ENCODE measurements at places on chromosomes 3 and 15.
A peak's percentile ranks its signal among the peaks of the same experiment; 100 is the strongest.

GRCh38 chr3:150763841-150764483 is 993 bp upstream of the SIAH2 start:
- peak; percentile 77 for DNase-seq

DNA sequence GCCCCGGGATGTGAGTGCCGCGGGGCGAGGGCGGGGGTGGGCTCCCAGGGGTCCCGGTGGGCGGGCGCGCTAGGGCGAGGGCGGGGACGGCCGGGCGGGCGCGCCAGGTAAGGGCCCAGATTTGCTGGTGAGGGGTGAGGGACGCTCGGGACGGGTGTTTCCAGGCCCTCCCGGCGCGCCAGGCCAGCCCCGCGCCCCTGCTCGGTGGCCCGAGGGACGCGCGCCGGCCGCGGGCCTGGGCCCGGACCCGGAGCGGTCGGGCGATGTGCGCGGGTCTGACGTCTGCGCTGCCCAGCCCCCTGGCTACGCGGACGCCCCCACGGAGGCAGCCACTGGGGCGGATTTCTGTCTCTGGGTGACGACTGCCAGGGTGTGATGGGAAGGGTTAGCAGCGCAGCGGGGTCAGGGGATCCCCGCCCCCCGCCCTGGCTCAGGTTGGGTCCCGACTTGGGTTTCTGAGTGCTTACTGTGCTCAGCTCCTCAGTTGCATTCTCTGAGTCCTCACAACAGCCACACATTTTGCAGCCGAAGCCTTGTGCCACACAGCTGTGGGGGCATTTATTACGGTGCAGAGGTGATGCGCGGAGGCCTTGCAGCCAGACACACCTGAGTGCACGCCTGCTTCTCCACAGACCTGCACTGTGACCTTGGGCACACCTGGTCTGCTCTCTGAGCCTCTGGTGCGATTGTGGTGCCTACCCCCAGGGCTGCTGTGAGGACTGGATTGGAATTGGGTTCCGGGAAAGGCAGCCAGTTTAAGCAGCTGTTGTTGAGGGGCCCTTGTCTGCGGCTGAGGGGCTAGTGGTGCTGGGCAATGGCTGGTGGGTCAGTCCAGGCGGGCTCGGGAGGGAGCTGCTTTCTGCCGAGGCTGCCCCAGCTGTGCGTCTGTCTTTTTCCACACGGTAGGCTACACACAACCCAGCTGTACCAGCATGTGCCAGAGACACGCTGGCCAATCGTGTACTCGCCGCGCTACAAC is 523 bp downstream of the HDAC11 start:
- DNase-seq = no peak

GRCh38 chr15:81302701-81303109 is 21.2 kb downstream of the STARD5 start:
- no peak for DNase-seq

- DNase-seq = no peak
These were observed 285.7 kb upstream of the CTNNB1 start for GRCh38 chr3:40913641-40914040.

DNA sequence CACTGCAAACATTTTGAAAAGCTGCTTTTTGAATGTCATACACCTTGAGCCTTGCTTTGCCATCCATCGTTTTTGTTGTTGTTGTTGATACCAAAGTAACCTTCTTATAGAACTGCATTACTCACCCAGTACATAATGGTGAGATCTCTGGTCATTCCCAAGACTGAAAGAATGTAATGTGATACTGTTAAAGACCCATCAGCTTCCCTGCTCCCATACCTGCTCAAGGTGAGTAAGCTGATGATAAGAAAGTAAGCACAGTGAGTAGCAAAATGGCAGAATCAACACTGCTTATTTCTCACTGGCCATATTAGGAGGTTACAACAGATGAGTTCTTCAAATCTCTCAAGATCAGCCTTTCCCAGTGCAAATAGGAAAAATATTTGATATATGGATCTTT is 89.8 kb downstream of the CADPS start:
- no peak for DNase-seq

GRCh38 chr3:137572931-137573330 is 191.2 kb upstream of the SOX14 start:
- no peak for DNase-seq

DNA sequence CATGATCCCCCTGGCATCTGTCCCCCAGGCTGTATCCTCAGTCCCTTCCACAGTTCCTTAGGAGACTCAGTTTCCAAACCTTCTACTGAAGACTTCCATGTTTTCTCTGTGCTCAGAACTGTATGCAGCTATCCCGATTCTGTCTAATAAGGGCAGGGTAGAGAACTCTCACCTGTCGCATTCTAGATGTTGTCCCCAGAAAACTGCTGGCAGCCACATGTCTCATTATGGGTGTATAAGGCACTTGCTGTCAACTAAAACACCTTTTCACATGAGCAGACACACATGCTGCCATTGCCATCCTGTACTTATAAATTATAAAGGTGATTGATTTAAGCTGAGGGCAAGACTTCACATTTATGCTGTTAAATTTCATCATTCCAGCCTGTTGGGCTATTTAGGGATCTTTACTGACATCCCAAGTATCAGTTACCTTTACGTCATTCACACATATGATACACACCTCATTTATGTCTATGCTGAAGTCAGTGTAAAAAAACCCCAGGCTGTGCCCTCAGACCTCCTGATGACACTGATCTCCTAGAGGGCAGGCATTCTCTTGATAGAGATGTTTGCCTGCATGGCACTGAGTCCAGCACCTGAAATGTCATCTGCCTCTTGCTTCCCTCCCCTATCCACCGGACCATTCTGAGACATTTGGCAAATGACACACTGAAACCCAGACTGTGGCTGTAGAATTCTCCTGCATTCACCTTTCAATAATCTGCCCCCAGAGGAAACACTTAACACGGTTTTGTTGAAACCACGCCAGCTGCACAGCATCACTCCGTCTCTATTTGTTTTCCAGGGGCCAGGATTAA is 35.8 kb downstream of the BTD start:
- DNase-seq = no peak

GRCh38 chr15:41161336-41161735 is 45.3 kb upstream of the INO80 start:
- no peak for DNase-seq

DNA sequence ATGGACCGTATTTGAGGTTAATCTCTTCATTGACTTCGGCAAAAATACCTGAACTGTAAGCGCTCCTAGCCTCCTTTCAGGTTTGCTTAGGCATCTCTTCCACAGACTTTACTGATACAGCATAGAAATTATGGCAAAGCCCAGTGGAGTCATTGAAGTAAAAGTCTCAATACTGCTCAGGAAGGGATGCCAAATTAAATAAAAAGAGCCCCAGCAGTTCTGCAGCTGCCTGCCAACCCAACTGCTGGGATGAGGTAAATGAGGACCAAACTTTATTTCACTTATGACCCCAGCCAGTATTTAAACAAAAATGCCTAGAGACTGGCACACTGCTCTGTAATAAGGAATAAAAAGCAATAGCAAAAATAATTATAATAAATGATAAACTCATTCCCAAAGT is 65.4 kb downstream of the IQCH start:
- DNase-seq = no peak

DNA sequence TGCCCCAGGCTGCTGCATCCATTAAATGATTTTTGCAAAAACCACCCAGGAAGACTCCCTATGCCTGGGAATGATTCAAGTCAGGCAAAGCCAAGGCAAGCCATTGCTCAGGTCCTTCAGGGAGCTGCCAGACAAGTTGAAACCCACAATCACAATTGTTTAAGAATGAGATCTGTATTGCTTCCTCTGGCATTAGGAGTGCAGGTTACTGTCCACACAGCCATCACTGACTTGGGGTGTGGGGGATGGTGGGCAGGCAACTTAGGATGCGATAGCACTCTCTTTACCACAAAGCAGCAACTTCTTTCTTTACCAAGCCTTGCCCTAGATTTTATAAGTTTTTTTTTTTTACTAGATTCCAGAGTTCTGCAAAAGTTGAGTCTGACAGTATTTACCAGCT is 15.0 kb upstream of the IL20RB start:
- no peak for DNase-seq

DNA sequence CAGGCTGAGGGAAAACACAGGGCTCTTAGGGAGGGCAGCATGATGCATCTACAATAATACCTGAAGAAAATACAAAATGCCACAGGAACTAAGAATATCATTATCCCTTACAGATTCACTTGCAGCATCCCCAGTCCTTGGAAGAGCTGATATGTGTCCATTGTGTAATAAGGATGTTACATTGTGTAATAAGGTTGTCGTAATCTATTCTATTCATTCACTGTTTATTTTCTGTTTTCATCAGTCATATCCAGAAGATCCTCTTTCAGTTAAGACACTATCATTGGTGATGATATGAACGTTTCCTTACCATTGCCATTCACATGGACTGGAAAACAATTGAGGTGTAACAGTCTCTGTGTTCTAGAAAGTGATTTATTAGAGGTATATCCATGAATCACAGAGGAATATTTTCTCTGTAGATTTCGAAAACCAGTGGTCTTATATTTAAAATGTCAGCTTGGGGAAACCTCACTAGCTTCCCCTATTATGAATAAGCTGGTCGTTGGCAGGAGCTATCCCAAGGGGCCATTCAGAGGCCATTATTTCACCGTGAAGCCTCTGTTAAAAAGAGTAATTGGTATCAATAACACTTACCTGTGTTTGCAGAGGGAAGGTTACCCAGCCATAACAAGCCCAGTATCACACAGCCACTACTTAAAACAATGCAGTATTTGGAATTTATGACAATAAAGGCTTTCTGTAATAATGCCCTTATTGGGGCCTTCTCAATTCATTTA is 241.1 kb downstream of the ZNF385D start:
- no peak for DNase-seq

All from kidney glomerular epithelial cell (primary cell).